ENCODE measurements at places on chromosomes 2 and 18.
A peak's percentile ranks its signal among the peaks of the same experiment; 100 is the strongest.

GRCh38 chr2:234164493-234165413, 114.3 kb downstream of the SPP2 start:
- peak; percentile 74 for DNase-seq

- no peak for DNase-seq
These were observed 7.8 kb downstream of the ITGA4 start for GRCh38 chr2:181464966-181465365.

- no peak for DNase-seq
These were observed 127.8 kb upstream of the DDX18 start for GRCh38 chr2:117686699-117687098.

- DNase-seq: no peak
These were observed 151.8 kb downstream of the IRS1 start for GRCh38 chr2:226647621-226648518.

DNA sequence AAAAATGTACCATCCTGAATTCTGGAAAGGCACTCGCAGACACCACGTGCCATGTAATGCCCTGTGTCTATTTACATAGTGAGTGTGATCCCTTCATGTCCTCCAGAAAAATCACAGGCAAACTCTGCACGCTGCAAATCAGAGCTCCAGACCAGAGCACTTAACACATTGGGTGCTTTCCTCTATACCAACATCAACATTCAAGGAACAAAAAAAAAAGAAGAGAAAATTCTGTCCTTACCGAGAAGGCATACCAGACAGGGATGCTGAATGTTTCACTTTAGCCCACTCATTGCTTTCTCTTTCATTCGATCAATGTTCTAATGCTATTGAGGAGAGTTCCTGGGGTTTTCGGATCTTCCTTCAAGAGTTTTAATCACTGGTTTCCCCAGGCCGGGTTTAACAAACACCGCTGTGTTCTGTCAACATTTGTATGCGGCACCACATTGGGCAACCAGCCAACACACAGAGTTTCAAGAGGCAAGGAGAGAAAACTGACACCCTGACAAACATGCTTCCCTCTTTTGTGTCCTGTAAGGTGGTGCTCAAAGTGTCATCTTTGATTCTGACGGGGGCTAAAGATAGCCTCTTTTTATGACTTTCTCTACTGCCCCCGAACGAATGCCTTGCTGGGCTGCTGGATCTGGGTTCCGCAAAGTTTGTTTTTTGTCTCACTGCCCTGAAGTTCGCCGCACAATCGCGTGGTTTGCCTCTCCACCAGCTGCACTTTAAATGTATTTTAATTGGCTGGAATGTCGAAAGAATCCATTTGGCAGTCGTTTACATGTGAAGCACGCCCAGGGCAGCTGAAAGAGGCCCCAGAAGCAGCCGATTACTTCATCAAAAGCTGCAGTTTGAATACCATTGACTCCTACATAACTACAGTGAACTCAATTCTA, 106.4 kb upstream of the NCKAP5 start:
- DNase-seq: no peak

DNA sequence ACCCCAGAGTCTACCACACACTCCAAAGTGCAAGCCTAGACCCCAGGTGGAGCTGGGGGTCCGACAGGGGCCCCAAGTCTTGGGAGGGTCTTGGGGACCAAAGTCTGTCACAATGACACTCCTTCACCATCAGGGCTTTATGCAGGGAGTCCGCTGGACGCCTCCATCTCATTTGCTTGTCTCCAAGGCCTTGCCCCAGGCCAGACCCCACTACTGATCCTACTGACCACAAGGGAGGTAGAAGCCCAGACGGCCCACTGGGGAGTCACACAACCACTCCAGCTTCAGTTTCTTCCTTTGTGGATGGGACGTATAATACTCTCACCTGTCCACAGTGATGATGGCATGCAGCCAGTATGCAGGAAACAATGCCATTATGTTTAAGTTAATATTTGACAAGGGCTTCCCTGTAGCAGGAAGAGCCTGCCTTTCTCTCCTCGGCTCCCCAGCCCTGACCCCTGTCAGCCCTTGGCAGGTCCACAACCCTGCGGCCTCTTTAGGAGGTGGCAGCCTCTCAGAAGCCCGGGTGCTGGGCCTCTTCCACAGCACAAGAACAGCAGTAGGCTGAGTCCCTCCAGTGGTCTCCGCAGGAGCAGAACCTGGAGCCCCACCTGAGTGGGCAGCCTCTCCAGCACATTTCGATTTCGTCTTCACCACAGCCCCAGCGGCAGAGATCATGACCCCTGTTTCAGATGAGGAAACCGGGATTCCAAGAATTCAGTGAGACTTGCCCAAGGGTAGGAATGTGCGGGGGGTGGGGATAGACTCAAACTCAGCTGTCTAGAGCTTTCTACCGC, 6.5 kb downstream of the BIN1 start:
- no peak for DNase-seq

Data from immature natural killer cell (primary cell).